ENCODE measurements at places on chromosomes 4 and X.
A peak's percentile ranks its signal among the peaks of the same experiment; 100 is the strongest.

DNA sequence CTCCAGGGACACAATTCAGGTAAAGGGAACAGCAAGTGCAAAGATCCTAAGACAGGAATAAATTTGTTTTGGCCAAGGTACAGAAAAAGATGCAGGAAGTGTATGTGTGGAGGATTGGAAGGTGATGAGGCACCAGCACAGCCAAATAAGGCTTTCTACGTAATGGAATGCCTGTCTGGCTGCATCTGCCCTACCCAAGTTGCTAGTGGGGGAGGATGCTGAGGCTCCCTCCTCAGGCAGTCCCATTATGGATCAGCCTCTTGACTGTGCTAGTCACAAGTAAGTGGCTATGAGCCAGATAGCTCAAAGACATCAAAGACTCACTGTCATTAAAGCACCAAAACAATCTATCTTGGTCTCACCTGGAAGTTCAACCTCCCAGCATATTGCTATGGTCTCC lies 300.9 kb upstream of the FAT4 start:
- DNase-seq, result no peak

- peak; percentile 85 for DNase-seq
Observed at GRCh38 chr4:119118397-119118796, 17.2 kb upstream of the MYOZ2 start.

DNA sequence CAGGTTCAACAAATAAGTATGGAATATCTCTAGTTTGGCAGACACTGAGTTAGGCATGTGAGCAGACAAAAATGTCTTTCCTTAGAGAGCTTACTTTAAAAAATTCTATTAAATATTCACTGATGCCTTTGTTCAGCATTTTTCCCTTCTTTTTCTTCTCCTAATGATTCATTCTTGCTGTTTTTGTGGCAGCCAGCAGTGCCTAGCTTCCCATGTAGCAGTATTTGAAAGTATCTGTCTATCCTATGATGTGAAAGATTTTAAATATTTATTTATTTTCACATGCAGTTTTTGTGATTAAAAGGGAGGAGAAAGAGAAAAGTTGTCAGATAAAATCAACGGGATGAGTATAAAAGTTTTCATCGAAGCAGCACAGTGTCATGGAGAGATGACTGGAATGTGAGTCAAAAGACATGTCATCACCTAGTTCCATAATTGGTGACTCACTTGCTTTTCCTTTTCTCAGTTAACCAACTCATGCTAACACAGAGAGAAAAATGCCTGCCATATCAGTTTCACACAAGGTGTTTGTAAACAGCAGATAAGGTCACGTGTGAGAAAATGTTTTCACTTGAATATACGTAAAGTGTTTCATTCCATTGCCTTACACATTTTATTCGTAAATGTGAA lies 69.8 kb downstream of the BMPR1B start:
- peak; percentile 0 for DNase-seq

DNA sequence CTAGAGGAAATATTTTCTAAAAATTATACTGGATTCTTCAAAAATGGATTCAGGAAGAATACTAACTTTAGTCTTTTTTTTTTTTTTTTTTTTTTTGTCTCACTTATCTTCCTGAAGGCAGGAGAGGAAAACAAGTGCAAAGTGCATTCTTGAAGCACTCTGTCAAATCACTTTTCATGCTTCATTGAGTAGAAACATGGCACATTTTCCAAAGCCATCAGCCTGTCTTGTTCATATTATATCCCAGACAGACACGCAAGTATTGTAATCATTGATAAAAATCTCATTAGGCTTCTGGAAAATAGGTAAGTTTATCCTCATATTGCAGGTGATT lies 1.2 kb downstream of the BBS12 start:
- DNase-seq, result no peak

- DNase-seq, result no peak
Observed at GRCh38 chr4:85861064-85861765, 386.3 kb downstream of the ARHGAP24 start.

Data from inflammatory macrophage treated with lipopolysaccharide for 4 hours (primary cell).